ENCODE measurements at places on chromosomes 11 and 22.

- DNase-seq: no peak
These were observed 81.0 kb downstream of the PRR5L start for GRCh38 chr11:36376888-36377758.

DNA sequence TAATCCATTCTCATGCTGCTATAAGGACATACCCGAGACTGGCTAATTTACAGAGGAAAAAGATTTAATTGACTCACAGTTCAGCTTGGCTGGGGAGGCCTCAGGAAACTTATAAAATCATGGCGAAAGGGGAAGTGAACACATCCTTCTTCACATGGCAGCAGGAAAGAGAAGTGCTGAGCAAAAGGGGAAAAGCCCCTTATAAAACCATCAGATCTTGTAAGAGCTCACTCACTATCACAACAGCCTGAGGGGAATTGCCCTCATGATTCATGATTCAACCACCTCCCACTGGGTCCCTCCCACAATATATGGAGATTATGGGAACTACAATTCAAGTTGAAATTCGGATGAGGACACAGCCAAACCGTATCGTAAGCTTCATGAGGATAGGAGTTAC, 3.8 kb upstream of the CYB5R2 start:
- no peak for DNase-seq

DNA sequence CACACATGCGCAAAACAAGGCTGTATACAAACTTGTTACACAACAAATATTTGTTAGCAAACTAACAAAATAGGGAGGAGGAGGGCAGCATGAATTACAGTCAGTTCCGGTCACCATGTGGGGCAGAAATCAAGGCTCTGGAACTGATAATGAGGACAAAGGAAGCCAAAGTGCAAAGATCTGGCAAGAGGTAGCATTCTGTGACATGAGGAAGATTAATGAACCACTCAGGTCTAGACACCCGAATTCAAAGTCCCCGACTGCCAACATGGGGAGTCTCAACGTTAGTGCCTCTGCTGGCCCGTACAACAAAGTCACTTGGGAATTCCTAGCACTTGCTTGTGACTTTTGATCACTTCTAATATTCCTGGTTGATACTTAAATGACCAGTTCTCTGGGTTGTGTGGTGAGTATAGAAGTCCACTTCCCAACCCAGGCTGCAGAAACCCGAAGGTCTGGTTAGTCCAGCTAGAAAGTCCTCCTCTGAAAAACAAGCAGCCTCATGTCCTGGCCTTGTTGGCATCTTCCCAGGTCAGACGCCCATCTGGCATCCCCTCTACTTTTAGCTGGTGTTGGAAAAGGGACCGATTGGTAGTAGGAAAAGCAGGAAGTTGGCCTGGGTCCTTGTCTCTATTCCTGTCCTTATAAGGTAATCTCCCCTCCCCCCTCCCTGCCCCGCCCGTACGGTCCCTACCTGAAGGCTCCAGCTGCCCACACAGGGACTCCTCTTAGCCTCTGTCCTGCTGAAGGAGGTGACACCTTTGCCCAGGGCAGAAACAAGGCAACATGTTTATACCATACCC, 1.6 kb downstream of the SUN2 start:
- DNase-seq: no peak

- DNase-seq: no peak
These were observed 27.9 kb downstream of the FAM83F start for GRCh38 chr22:40022536-40023240.

- DNase-seq: no peak
These were observed 8.6 kb downstream of the LARGE2 start for GRCh38 chr11:45930951-45931570.

DNA sequence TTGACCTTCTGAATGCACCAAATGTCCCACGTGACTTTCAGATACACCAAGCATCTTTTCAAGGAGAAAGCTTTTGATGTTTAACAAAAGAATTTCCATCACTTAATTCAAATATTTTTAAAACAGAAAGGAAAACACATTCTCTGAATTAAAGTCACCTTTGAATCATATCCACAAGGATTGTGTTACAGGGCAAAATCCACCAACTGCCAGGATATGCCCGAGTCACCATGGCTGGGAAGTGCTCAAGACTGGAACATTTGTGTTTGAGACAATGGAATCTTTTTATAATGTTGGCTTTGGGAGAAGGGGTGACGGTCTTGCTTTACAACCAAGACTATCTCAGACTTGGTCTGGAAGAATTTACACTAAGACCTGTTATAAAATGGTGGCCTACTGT, 40.8 kb downstream of the BID start:
- no peak for DNase-seq

DNA sequence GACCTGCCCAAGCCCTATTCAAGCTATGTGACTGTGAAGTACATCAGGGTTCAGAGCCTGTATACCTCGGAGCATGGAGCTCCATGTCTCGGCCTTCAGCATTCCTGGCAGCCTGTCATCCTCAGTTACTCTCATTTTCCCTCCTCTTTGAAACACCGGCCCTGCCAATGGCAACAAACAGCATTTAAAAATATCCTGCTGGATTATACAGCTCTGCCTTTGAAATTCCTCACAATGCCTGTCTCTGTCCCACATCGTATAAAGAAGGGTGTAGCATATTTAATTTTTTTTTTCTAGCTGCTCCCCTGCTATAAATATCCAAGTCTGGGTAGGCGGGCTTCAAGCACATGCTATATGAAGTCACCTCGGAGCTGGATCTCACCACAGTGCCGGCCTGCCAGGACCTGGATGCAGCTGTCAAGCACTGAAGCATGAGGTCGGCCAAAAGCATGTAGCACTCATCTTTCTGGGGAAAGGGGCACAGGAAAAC, 11.8 kb downstream of the ABTB2 start:
- DNase-seq: no peak

- DNase-seq: no peak
These were observed 6.6 kb upstream of the AMBRA1 start for GRCh38 chr11:46600194-46600960.

DNA sequence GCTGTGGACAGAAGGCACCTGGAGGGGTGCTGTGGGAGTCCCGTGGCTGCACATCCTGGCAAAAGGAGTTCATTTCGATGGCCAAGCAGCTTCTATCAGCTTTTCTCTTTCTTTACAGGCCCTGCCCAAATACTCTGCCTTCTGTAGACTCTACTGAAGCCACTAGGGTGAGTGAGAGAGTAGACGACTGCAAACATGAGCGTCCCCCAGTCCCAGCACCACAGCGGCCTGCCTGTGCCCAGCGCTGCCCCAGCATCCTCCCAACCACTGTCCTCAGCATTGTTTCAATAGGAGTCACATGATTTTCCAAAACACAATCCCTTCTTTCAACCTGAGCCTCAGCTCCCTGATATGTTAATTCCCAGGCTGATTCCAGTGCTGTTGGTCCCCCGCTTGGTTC, 110.0 kb downstream of the KIRREL3 start:
- DNase-seq: no peak

DNA sequence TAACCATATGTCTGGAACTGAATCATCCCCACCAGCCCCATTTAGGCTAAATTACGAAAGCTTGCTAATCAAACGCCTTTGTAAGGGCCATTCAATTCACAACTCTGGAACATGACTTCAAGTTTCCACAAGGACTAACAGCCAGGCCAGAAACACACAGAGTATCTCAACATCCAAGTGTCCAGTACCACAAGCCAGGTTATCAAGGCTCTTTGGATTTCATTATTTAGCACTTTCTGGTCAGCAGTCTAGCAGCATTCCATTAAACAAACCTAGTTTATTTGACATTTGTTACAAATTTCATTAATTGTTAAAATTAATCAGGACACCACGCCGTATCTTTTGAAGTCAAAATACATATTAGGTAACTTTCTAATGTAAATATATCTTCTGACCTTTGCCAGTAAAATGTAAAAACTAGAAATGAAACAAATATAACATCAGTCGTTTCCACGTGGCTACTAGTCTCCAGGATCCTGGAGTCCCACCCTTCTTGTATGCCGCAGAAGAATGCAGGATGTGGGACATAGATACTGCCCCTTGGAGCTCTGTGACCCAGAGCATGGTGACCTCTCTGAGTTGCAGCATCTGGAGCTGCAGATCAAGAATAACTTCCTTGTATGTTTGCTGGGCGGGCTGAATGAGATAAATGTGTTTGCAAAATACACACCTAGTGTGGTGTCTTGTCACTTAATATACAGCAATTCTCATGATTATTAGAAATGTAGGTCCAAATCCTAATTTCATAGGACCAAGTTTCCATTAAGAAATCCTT, 64.7 kb downstream of the MPPED2 start:
- DNase-seq: no peak

GRCh38 chr11:44780940-44781631, 54.3 kb downstream of the TSPAN18 start:
- no peak for DNase-seq

GRCh38 chr22:41021613-41022454, 70.6 kb upstream of the EP300 start:
- DNase-seq: no peak

DNA sequence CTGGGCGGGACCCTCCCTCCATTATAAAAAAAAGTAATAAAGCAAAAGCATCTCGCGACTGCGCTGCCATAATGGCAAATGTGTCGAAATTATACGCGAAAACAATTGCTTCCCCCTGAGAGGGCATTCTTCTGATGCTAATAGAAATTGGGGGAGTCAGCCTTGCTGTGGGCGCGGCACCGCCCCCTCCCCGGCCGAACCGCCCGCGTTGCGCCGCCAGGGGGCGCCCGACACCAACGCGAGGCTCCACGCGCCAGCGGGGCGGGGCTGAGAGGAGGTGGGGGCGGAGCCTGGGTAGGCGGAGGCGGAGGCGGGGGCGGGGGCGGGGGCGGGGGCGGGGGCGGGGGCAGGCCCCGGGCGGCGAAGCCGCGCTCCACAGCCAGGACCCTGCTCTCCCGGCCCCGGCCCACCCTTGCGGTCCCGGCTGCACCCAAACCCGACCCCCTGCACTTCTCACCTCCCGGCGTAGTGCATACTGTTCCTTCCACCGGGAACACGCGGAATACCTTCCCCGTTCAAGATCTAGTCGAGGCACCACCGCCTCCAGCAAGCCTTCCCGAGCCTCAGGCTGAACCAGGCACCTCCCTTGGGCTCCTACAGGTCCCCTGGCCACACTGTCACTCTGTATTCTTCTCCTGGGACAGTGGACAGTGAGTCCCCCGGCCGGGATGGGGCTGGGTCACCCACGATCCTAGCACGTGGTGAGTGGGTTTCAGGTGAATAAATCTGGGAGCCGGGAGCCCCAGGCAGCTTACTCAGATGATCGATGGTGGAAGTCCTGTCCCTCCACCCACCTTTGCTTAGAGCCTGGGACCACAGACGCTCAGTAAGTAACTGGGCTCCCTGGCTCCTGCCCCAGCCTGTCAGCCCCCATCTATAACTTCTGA, 15.5 kb upstream of the UPK3A start:
- no peak for DNase-seq

DNA sequence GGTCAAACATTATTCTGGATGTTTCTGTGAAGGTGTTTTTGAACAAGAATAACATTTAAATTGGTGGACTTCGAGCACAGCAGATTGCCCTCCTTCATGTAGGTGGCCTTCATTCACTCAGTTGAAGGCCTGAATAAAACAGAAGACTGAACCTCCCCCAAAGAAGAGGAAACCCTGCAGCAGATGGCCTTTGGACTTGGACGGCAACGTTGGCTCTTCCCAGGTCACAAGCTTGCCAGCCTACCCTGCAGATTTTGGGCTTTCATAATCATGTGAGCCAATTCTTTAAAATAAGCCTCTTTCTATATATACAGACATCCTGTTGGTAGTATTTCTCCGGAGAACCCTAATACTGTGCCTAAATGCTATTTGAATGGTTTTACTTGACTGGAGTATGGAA, 432.2 kb upstream of the NARS2 start:
- no peak for DNase-seq

DNA sequence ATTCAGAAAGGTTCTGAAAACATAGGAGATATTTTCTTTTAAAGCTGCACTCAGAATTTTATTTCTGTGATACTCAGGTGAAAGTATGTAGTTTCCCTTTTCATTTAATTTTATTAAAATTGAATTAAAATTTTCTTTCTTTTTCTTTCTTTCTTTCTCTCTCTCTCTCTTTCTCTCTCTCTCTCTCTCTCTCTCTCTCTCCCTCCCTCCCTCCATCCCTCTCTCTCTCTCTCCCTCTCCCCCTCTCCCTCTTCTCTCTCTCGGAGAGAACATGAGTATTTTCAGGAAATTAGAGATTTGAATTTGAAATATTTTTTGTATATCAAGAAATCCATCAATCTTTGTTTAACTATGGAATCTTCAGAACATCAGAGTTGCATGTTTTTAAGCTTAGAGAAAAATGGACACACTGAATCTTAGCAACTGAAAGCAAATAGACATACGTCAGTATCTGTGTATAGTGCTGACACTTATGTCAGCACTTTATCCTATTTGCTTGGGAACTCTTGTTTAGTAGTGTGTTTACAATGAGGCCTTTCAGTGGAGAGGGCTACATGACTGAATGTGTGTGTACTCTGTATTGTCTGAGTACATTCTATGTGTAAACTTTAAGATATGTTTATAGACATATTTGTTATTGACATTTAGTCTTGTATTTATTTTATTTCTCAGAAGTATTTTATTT, 44.5 kb downstream of the PDE3B start:
- DNase-seq: no peak

- DNase-seq: no peak
These were observed 1.5 kb downstream of the TMEM121B start for GRCh38 chr22:17119481-17120202.

GRCh38 chr11:86632499-86633269, 39.7 kb downstream of the ME3 start:
- DNase-seq: no peak

DNA sequence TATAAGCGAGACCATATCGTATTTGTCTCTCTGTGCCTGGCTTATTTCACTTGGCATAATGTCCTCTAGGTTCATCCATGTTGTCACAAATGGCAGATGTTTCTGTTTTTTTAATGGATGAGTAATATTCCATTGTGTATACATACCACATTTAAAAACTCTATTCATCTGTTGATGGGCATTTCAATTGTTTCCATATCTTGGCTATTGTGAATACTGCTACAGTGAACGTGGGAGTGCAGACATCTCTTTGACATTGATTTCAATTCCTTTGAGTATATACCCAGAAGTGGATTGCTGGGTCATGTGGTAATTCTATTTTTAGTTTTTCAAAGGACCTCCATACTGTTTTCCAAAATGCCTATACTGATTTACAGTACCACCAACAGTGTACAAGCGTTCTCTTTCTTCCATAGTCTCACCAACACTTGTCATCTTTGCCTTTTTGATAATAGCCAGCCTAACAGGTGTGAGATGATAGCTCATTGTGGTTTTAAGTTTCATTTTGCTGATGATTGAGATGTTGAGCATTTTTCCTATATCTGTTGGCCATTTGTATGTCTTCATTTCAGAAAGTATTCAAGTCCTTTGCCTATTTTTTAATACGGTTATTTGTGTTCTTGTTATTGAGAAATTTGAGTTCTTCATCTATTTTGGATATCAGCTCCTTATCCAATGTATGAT, 194.7 kb upstream of the E2F8 start:
- DNase-seq: no peak

DNA sequence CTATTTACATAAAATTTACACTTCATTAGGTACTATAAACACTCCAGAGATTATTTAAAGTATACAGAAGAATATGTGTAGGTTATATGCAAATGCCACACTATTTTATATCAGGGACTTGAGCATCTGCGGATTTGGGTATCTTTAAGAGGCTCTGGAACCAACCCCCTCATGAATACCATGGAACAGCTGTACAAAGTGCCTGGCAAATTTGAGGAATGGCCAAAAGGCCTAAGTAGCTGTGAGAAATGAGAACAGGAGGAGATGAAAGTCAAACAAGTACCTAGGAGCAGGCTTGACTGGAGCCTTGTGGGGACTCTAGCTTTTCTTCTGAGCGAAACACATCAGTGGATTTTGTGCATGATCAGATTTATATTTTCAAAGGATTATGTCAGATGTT, 149.3 kb downstream of the RBFOX2 start:
- DNase-seq: no peak

GRCh38 chr11:134847083-134847715, 435.2 kb upstream of the B3GAT1 start:
- no peak for DNase-seq

Measured in NCI-H187 treated with DMSO at 0.1 percent for 48 hours (cell line).